ENCODE measurements at places on chromosomes 16 and 17.

GRCh38 chr17:53719229-53719628 lies 103.5 kb upstream of the KIF2B start:
- DNase-seq, result no peak

- DNase-seq, result no peak
These were observed 71.7 kb upstream of the BRD7 start for GRCh38 chr16:50440531-50440930.

DNA sequence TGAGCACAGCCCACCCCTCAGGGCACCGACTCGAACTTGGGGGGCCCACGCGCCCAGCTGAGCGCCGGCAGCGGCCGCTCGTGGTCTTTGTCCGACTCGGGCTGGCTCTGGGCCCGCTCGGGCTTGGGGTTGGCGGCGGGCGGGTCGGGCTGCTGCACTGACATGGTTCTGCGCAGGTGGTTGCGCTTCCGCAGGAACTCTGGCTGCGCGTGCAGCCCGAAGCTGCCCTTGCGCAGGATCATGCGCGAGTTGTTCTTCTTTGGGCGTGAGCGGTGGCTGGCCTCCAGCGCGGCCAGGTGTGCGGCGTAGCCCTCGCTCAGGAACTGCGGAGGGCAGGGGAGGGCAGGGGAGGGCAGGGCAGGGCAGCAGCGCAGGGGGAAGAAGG lies 11.1 kb downstream of the PIMREG start:
- peak; percentile 60 for DNase-seq

DNA sequence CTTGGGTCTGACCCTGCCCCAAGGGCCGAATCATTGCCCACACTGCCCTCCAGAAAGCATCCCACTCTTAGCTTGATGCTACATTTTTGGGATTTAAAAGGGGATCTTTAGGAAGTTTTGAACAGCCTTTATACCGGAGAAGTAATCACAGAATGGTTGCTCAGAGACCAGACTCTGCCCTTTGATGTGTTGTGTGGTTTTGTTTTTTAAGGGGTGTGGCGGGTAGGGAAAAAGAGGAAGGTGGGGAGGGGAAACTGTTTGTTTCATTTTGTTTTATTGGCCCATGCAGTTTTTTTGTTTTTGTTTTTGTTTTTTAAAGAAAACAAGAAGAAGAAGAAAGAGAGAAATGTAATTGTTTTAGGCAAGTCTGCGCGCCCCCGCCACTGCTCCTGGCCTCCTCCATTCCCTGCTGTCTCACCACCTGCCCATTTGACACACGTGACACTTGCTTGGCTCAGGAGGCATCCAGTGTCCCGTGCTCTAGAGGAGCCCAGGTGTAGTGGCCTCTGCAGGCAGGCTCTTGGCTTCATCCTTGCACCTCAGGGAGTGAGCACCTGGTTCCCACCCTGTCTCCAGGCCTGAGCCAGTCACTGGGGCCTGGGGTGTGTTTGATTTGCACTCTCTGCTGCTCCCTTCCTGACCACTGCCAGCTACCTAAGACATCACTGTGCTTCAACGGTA lies 35.7 kb downstream of the GNAO1 start:
- DNase-seq, result no peak

DNA sequence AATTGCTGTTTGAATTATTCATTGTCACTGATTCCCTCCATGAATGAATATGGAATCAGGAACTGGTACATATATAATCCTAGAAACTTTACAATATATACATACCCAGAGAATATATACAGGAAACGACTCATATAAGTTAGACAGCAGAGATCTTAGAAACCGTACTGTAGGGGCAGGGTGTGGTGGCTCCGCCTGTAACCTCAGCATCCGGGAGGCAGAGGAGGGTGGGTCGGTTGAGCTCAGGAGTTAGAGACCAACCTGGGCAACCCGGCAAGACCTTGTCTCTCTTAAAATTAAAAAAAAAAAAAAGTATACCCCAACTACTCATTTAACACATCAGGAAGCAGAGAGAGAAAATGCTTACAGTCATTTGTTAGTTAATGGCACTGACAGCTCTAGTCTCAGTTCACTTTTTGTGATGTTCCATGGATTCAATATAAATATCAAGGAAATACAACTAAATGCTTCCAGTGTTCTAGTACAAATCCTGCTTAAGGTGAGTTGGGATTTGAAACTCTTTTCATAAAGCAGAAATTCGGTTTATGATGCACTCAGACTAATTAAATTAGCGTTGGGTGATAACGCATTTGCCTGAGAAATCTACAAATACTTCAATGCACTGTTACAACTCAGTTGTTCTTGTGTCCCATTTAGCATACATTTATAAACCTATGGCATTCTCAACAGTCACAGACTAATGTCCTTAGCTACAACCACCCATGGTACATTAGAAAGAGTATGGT lies 5.6 kb downstream of the GLG1 start:
- DNase-seq, result no peak

DNA sequence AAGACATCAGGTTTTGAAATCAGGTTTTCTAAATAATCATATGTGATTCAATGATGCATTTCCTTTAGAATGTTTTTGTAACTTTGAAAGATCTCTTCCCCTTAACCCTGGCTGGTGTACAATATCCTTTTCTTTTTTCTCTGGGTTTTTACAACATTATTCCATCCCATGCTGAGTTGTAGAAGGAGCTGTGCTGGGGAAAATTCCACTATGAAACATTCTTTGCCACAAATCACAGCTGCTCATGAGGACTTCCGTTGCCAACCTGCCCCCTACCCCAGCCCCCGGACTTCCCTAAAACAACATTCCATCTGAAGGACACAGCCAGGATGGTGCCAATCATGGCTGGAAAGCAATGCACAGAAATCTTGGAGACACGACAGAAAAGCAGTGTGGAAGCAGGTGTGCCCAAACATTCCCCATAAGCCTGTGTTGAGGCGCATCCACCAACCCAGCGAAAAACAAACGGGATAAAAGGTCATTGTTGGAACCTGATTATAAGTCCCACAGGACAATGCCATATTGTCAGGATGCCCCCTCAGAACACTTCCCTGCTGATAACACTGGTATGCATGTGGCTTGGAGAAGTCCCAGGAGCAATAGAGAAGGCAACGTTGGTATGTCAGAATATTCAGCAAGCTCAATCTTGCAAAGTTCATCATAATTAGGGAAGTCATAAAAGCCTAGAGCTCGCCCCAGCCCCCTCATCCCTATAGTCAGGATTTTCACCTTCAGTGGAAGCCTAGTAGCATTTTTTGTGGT lies 475.0 kb downstream of the HS3ST3B1 start:
- DNase-seq, result no peak

GRCh38 chr17:29051194-29051593 lies 8.3 kb downstream of the PIPOX start:
- DNase-seq, result no peak

DNA sequence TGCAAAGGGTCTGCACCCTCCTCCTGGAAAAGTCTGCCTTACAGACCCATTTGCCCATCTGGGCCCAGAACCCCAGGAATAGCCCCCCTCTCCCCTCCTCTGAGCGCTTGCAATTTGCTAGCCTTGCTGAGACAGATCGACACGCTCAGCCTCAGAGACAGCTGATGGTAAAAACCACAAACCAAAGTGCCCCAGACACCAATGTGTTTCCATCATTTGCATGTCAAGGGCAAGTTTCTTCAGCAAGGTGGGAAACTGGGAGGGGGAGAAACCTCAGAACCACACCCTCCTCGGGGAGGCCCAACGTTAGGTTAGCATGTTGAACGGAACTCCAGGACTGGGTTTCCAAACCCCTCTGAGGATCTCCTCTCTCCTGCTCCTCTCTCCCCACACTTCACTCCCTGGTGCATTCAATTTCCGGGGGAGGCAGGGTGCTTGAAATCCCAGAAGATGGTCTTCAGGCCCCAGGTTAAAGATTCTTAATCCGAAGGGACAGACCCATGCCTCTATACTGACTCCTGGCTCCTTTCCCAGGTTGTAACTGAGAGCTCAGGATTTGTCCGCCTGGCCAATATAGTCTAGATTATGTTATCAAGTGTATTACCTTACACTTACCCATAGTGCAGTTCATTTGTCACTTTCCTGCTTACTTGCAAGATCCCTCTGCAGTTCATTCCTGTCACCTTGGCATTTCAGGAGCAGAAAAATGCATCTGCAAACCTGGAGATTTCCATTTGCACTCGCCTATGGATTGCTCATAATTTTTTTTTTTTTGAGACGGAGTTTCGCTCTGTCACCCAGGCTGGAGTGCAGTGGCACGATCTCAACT lies 1.3 kb upstream of the CUEDC1 start:
- no peak for DNase-seq

DNA sequence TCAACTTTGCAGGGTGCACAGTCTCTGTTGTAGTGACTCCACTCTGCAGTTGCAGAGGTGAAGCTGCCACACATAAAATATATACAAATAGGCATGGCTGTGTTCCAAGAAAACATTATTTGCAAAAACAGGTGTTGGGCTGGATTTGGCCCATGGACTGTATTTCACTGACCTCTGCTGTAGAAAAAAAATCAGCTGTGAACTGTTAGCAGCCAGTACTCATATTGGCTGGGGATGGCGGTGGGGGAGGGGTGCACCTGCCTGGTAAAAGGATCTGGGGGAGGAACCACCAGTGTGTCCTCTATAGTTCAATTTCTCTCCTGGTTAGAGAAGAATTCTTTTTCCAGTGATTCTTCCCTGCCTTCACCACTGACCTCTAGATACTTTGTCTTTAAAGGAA lies 50.0 kb downstream of the SHISA9 start:
- DNase-seq, result no peak

DNA sequence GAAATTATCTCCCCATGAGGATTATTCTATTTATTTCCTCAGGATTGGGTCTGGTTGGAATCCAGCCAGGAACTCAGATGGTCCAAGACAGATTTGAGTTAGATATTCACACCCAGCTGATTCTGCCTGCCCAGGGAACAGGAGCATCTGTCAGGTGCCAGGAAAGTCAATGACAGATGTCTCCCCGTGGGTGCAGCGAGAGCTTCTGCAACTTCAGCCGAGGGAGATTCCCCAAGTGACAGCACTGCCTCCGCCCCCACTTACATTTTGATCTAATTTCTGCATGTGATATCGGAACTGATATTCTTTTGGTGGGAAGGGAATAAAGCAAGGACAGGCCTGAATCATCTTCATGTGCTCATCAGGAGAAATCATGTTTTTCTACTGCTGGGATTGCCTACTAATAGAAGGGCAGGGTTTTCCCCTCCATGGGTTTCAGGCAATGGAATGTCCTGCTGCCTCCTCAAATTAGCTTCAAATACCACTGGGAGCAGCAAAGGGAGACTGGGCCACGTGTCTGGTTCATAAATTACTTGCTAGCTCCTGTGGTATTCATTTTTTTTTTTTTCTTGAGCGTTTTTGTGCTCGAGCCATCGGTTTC lies 15.7 kb upstream of the DHX8 start:
- DNase-seq, result no peak

DNA sequence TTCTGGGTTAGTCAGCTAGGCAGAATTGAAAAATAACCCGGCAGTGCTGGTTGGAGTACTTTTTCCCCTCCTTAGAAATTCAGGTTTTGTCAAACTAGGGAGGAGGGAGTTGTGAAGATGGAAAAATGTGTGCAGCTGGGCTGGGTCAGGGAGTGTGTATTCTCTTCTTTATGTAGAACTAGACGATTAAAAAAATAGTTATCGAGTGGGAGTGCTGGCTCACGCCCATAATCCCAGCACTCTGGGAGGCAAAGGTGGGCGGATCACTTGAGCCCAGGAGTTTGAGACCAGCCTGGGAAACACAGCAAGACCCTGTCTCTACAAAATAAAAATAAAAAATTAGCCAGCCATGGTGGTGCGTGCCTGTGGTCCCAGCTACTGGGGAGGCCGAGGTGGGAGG lies 106.4 kb downstream of the GNAO1 start:
- DNase-seq, result no peak

- no peak for DNase-seq
These were observed 11.7 kb upstream of the COX10 start for GRCh38 chr17:14057591-14057990.

DNA sequence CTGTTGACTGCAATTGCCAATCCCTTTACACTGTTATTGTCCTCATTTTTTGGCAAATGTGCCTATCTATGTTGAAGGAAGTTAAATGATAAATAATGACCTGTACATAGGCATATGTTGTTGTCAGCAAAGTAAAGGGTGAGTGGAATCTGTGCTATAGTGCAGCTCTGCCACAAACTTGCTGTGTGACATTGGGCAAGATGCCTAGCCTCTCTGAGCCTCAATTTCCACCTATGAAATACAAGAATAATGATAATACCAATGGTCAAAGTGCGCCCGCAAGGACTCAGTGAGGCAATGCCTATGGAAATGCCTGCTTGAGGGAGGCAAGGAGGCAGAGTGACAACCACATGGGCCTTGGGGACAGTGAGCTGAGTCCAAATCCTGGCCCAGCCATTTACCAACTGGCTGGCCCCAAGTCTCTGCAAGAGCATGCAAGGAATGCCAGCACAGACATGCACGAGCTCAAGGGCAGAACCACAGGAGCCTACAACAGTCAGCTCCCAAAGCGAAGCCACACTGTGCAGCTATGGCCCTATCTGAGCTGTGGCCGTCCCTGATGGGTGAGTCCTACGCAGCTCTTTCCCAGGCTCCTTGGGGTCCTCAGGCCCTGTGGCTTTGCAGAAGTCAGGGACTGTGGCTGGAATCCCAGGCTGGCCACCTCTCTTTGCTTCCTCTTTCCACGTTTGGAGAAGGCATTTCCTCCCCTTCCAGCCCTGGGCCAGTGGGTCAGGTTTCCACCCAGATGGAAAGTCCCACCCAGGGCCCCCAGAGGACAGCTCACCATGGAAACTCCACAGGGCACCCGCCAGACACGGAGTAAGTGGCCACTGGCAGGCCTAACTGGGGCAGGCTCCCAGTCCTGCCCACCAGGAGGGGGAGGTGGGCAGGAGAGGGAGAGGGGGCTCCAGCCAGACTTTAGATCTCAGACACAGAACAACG lies 82.1 kb downstream of the ZNF423 start:
- DNase-seq, result peak; percentile 54

GRCh38 chr17:57282296-57282695 lies 26.0 kb downstream of the MSI2 start:
- no peak for DNase-seq

- no peak for DNase-seq
These were observed 72.7 kb downstream of the GNAO1 start for GRCh38 chr16:56263711-56264608.

GRCh38 chr17:48071654-48072053 lies 23.5 kb downstream of the NFE2L1 start:
- no peak for DNase-seq

DNA sequence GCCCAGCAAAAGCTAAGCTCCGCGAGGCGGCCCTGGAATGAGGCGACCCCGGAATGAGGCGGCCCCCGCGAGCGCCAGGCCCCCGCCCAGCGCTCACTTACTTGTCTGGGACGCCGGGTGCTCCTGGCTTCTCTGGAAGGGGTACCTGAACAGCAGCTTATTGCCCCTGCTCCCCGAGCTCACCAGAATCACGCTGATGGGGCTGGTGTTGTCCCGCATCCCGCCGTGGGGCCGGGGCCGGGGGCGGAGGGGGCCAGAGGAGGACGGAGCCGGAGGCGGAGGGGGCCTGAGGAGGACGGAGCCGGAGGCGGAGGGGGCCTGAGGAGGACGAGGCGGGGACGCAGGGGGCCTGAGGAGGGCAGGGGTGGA lies 440 bp downstream of the NPRL3 start:
- peak; percentile 68 for DNase-seq
